ENCODE measurements at places on chromosomes 11 and 22. TPM values are rescaled to one million over a fixed set of nuclear protein-coding genes. Genes with fewer than 3 reads are reported as not detected.

The OSBPL5 gene
- 22.5 TPM for polyA plus RNA-seq

The LRRC4C gene
- 0.33 TPM for polyA plus RNA-seq

The NXPE4 gene
- not detected for polyA plus RNA-seq

The GGTLC2 gene
- polyA plus RNA-seq = 7.0 TPM

The GRIK4 gene
- polyA plus RNA-seq = 0.45 TPM

The MMP27 gene
- 0.05 TPM for polyA plus RNA-seq

The ZP1 gene
- polyA plus RNA-seq = not detected

The MRGPRE gene
- 0.03 TPM for polyA plus RNA-seq

The SLC35F2 gene
- polyA plus RNA-seq = 5.1 TPM

The GRM5 gene
- 0.18 TPM for polyA plus RNA-seq

The TSPO gene
- polyA plus RNA-seq = 707 TPM

The FXYD2 gene
- 1.6 TPM for polyA plus RNA-seq

The MS4A12 gene
- polyA plus RNA-seq = not detected

The OR1S2 gene
- not detected for polyA plus RNA-seq

The OR2AG1 gene
- not detected for polyA plus RNA-seq

The CABP4 gene
- 0.96 TPM for polyA plus RNA-seq

The MUC15 gene
- polyA plus RNA-seq = 4.6 TPM

The ART5 gene
- 0.17 TPM for polyA plus RNA-seq

The ABCC8 gene
- 2.4 TPM for polyA plus RNA-seq

The HBB gene
- polyA plus RNA-seq = 39.4 TPM

The OR4X1 gene
- not detected for polyA plus RNA-seq

The PLCB3 gene
- polyA plus RNA-seq = 17.1 TPM

The OR5M10 gene
- polyA plus RNA-seq = not detected

The PRG3 gene
- 0.63 TPM for polyA plus RNA-seq

The SPI1 gene
- polyA plus RNA-seq = 344 TPM

The SMDT1 gene
- polyA plus RNA-seq = 167 TPM

The CRYBB2 gene
- 0.08 TPM for polyA plus RNA-seq

All from lung (tissue), 17 donors.